ENCODE measurements at places on chromosomes 12 and 14. TPM values are rescaled to one million over a fixed set of nuclear protein-coding genes. Genes with fewer than 3 reads are reported as not detected.

Gene SOS2
- total RNA-seq, result 11.6 TPM

Gene PAH
- total RNA-seq, result not detected

Gene MIP
- not detected for total RNA-seq

Gene BLTP3B
- total RNA-seq, result 22.2 TPM

Gene BIN2
- total RNA-seq, result not detected

Gene AQP2
- 0.31 TPM for total RNA-seq

Gene ETNK1
- 17.0 TPM for total RNA-seq

Gene TMEM233
- total RNA-seq, result 0.62 TPM

Gene ESRRB
- total RNA-seq, result not detected

Gene GZMH
- total RNA-seq, result not detected

Gene PLEKHD1
- not detected for total RNA-seq

Gene CLEC2D
- total RNA-seq, result 1.1 TPM
